ENCODE measurements at places on chromosomes 12 and 14. TPM values are rescaled to one million over a fixed set of nuclear protein-coding genes. Genes with fewer than 3 reads are reported as not detected.

GRCh38 chr14:50658203-50658602 lies 9.9 kb downstream of the SAV1 start:
- no peak for DNase-seq

- DNase-seq, result no peak
These were observed 34.7 kb downstream of the CYP46A1 start for GRCh38 chr14:99718811-99719192.

- no peak for DNase-seq
These were observed 879.5 kb downstream of the DIO2 start for GRCh38 chr14:79331830-79332229.

DNA sequence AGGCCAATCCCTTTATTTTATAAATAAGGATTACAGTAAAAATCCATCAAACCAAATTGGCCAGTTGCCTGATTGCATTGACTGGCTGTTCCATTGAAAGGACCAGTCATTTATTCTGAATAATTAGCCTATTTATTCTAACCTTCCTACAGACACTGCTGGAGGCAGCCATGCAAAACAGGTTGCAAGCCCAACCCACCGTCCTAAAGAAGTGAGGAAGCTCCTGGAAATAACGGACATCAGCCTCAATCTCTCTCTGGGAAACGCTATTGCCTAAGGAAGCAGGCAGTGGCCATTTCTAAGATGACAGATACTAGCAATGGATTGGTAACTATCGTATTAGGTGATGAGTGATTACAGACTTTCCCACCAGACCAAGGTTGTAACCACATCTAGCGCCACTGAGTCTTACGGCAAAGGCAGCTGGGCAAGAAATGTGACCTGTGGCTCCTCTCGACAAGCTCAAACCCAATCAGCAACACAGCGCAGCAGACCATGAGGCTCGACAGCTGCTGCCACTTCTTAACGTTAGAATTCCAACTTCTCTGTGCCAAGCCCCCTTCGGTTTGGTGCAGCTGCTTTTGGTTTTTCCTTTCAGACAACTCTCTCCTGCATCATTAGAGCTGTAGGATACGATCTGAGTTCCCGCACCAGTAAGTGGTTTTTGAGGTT lies 134.2 kb downstream of the KCNK10 start:
- no peak for DNase-seq

- DNase-seq, result no peak
These were observed 22.6 kb upstream of the DUSP16 start for GRCh38 chr12:12585115-12585863.

The LHX5 gene
- total RNA-seq, result 0.19 TPM

The PPP4R4 gene
- total RNA-seq, result 9.5 TPM
